ENCODE measurements at places on chromosomes 3 and 15.

GRCh38 chr3:106440672-106441071 is 571.9 kb upstream of the CBLB start:
- DNase-seq: no peak

DNA sequence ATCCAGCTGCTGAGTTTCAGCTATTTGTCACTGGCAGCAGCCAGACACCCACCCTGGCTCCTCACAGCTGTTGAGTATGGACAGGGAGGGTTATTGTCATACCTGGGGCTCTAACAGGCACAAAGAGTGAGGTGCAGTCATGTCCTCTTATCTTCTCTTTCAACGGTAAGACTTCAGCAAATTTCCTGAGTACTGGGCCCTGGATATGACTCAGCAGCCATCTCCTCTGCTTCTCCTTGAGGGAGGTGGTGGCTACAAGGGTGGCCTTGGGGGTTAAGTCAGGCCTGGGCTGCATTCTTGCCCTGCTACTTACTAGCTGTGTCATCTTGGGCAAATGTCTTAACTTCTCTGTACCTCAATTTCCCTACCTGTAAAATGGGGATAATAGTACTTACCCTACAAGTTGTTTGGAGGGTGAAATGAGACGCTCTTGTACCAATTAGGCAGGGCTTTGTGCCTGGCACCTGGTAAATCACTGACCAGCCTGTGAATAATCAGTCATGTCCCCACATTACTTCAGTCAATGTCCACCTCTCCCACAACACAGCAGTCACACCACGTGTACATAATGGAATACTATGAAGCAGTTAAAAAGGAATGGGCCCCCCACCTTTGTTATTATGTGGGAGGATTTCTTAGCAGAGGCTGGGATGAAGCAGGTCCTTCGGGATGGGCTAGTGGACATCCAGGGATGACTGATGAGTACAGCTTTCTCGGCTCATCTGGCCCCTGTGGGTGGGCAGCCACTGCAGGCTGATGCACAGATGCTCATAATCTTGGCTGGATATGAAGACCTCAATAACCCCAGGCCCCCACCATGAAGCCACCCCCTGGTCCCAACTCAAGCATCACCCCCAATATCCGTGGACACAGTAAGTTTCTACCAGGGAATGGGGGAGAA is 528.8 kb downstream of the SHQ1 start:
- DNase-seq: peak; percentile 56

DNA sequence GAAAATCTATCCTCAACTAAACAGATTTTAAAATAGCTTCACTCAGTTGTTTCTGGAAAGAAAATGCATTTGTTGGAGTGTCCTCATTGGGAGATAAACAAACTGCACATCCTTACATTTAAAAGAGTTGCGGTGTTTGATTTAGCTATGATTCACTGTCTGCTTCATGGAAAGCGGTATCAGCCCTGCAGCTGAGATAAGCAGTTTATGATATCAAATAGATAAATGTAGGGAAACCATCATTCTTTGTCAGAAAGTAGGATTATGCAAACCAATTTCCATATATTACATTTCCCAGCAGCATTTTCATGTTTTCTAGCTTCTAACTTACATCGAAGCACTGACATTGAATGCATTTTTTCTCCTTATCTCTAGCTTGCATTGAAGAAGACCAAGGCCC is 698.9 kb downstream of the DIPK2A start:
- no peak for DNase-seq

- DNase-seq: no peak
Observed at GRCh38 chr3:69752241-69752640, 13.0 kb downstream of the MITF start.

DNA sequence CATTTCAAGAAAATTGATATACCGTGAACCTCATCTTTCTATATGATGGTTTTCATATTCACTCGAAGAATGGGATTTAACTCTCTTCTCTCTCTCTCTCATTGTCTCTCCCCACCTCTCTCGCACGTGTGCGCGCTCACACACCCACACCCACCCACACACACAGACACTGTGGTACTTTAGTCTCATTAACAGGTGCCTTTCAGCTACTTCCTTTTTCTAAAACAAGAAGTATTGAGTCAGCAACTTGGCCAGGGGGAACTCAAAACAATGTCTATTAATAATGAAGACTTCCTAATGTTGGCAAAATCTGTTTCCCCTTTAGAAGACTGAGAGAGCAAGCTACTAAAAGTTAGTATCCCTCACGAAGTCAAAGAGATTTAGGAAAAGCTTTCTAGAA is 150.7 kb downstream of the TMCO5A start:
- DNase-seq: no peak

DNA sequence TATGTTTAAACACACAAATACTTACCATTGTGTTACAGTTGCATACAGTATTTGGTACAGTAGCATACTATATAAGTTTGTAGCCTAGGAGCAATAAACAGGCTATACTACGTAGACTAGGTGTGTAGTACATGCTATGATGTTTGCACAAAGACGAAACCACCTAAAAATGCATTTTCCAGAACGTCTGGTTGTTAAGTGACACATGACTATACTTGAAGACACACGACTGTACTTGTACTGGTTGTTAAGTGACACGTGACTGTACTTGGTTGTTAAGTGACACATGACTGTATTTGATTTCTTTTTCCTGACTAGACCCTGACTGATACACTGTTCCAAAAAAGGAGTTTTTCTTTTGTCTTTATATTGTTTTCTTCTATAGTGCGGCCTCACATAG is 34.1 kb downstream of the RAB8B start:
- no peak for DNase-seq

GRCh38 chr3:99639579-99639978 is 1.2 kb downstream of the COL8A1 start:
- peak; percentile 51 for DNase-seq

- no peak for DNase-seq
Observed at GRCh38 chr15:71775856-71776255, 34.5 kb upstream of the NR2E3 start.

DNA sequence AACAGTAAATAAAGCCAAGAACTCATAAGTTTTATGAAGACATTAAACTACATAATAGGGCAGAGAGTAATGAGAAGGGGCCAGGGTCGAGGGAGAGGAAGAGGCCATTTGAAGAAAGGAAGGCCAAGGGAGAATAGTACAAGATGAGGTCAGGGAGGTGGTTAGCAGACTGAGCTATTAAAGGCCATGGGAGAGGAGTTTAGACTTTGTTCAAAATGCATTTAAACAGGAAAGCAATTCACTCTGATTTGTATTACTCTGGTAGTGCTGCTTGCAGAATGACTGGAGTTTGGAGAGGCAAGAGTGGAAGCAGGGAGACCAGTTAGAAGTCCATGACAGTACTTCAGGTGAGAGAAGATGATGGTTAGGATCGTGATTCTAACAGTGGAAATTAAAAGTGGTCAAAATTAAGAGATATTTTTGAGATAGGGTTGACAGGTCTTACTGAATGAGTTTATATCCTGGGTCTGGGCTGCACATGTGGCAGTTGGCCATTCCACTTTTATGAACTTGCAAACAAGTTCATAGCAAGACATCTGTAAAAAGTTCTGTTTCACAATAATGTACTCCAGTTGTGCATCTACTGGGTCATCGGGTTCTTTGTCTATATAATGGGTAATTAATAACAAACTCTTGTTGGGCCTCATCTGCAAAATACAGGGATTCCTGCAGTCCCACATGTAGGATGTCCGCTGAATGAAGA is 16.3 kb downstream of the PPP2R3A start:
- no peak for DNase-seq

DNA sequence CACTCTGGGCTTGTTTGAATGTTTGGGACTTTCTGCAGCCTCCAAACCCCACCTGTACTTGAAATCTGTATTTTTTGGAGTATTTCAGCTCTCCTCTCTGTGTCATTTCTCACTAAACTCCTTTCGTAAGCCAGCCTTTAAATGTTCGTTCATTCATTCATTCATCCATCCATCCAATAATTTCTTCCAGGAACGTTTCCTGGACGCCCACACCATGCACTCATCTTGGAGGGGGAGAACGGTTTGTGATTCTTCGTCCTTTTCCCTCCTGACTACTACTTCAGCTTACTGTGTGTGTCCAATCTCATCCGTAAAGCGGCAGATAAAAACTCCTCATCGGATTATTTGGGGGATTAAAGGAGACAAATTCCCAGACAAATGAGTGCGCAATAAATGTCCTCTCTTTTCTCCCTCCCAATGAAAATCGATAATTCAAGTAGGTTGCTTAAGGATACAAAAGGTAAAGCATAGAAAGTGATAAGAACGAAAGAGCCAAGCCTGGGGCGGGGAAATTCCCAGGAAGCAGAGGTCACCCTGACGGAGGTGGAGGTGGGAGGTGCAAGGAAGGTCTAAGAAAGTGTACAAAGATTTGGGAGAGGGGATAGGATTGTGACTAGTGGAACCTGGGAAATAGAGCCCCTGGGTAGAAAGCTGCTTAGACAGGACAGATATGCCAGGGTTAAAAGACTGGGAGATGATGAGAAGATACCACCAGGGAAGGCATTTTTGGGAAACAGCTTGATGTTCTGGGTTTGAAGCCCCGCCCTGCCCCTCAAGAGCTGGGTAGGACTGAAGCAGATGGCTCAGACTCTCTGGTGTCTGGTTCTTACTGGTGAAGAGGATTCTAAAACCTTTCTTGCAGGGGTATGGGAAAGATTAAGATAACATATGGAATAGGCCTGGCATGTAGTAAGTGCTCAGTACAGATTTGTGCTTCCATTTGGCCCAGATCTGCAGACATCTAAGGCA is 896 bp upstream of the KLHL25 start:
- DNase-seq: no peak

- no peak for DNase-seq
Observed at GRCh38 chr3:16132190-16132589, 42.3 kb upstream of the GALNT15 start.

DNA sequence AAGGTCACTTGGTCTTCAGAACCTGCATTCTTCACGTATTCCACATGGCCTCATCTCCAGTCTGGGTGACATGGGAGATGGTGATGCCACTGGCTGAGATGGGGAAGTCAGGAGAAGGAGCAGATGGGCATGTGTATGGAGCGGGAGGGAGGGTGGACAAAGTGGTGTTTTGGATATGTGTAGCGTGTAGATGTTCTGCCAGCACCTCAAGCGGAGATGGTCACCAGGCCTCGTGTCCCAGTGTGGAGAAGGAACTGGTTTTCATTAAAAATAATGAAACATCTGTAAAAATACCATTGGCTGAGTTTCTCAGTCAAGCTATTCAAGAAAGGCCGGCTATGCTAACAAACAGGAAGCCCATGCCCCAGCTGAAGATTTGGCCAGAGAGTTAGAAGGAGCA is 26.2 kb downstream of the LARP6 start:
- DNase-seq: no peak

GRCh38 chr15:39594446-39595337 is 13.8 kb downstream of the THBS1 start:
- DNase-seq: peak; percentile 37

GRCh38 chr15:27635916-27636315 is 463.2 kb downstream of the OCA2 start:
- no peak for DNase-seq

DNA sequence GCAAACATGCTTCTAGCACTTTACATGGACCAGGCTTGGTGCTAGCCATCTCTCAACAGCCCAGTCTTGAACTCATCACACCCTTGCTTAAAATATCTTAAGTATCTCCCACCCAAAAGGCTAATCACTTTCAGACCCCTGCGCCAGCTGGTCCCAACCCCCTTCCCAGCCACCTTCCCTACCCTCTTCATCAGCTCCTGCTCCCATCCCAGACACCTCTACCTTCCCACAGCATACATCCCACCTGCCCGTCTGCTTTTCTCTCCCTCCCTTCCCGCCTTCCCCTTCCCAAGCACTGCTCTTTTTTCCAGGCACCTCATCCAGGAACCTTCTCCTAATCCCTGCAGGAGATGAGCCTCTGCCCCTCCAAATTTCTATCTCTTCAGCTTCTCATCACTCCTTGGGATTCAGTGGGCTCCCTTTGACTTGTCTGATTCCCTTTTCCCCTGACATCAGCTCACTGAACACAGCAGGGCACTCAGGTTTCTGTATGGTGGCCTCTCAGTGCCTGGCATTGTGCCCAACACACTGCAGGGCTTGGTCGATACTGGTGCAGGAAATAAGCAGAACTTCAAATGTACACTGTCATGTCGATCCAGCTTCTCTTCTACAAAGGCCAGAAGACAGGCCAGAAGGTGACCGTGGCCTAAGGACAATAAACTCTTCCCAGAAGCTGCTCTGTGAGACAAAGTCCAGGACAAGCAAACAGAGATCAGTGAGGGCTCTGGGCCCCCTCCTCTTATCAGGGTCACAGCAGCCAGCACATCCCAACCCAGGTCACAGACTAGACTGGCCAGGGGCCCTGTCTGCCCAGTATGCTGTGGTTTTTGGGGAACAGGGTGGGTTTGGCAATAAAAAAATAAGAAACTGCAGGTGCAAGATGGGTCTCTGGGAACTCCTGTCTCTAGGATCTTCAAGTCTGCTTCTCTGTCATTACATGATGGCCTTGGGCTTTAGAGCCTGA is 2.2 kb upstream of the ITIH1 start:
- no peak for DNase-seq

DNA sequence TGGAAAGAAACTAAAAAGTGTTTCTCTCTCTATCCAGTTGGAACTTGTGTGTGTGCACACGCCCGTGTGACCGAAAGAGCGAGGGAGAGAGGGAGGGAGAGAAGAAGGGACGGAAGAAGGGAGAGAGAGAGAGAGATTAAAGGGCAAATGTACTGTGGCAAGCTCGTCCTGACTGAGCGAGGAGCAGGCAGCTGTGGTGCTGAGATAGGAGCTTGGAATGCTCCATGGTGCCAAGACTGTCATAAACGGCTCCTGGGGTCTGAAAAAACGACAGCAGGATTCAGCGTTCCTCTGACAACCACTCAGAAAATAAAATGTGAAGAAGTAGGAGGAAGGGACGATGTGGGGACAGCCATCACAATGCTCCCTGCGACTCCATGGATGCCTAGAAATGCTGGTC is 276.0 kb downstream of the SV2B start:
- no peak for DNase-seq

GRCh38 chr3:56468184-56469106 is at the start of gene ERC2:
TSS of gene ERC2 (minus strand) at chr3:56468467.
- DNase-seq: peak; percentile 17

GRCh38 chr3:116034794-116035193 is 410.5 kb downstream of the LSAMP start:
- DNase-seq: no peak

- no peak for DNase-seq
Observed at GRCh38 chr3:158488670-158489069, 82.3 kb upstream of the MLF1 start.

GRCh38 chr3:60737633-60738399 is 513.4 kb downstream of the FHIT start:
- no peak for DNase-seq

- no peak for DNase-seq
Observed at GRCh38 chr3:64612916-64613526, 74.8 kb downstream of the ADAMTS9 start.
